ENCODE measurements at places on chromosomes 2 and 18.

GRCh38 chr18:13035249-13035914 lies 44.2 kb downstream of the CEP192 start:
- peak; percentile 2 for DNase-seq

- no peak for DNase-seq
These were observed 93.5 kb downstream of the TFCP2L1 start for GRCh38 chr2:121191191-121192170.

DNA sequence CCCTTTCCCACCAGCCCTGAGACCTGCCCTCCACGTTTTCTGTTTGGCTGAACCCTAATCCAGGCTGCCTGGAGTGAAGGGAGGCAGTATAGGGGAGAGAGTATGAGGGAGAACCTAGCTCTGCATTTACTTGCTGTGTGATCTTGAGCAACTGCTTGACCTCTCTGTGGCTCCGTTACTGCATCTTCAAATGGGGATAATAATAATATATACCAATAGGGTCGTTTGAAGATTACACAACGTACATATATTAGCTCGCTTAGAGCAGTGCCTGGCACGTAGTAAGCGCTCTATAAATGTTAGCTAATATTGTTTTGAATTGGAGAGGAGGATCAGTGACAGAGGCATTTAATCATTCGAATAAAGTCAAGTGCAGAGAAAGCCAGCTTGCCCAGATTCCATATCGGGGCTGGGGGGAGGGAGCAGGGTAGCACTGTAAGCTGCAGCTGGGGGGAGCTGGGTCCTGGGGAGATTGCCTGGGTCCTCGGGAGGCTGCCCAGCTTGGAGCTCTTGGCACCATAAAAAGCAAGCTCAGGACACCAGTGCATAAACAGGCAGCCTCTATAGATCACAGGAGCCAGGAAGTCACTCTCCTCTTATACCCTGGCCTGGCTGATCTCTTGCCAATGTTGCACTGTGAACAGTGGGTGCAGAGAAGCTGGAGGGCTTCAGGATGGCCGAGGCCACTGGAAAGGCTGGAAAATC lies 19.1 kb downstream of the KCNK3 start:
- no peak for DNase-seq

GRCh38 chr2:100581277-100581612 lies 18.5 kb downstream of the PDCL3 start:
- DNase-seq: no peak

DNA sequence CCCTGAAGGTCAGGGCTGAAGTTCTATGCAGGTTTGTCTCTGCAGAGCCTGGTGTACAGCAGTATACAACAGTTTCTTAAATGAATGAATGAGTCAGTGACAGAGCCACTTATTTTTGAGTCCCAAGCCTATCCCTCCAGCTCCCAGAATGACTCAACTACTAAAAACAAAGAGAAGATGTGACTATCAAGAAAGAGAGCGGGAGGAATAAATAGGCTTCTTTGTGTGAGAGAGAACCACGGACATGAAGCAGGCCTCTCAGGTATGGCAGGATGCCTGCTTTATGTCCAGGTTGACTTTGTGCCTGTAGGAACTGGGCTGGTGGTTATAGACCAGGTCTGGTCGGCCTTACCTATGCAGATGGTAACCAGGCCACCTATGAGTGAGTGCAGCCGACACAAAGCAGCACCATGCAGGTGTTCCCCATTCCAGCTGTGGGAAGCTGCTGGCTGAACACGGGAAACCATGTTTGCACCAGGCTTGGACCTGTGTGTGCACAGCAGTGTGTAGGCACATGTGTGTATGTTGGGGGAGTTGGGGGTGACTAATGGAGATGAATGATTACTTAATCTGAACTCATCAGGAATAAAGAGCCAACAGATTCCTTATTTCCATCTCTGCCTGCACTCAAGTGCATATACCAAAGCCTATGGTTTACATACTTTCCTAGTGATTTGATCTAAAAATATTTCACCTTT lies 171.0 kb downstream of the OSR1 start:
- peak; percentile 43 for DNase-seq

DNA sequence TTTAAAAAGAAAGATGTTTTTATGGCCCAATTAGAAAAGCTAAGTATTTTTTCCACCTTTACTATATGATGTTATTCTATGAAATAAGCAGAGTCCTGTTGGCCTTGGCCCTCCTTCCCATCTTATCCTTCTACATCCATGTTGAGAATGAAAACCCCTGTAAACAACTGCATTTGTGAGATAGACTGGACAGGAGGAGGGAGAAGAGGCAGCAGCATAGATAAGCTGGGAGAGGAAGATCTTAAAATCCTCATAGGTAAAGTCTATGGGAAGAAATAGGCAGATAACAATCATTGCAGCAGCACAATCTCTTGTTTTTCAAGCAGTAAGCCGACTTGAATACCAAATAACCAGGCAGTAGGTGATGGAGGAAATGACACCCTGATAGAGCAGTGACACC lies 207.6 kb upstream of the PARD3B start:
- no peak for DNase-seq

- no peak for DNase-seq
These were observed 4.9 kb downstream of the DLGAP1 start for GRCh38 chr18:4450065-4450658.

GRCh38 chr2:209876211-209876610 lies 104.6 kb downstream of the UNC80 start:
- DNase-seq: peak; percentile 23

- DNase-seq: no peak
These were observed 9.5 kb downstream of the ANO7 start for GRCh38 chr2:241197947-241198346.

DNA sequence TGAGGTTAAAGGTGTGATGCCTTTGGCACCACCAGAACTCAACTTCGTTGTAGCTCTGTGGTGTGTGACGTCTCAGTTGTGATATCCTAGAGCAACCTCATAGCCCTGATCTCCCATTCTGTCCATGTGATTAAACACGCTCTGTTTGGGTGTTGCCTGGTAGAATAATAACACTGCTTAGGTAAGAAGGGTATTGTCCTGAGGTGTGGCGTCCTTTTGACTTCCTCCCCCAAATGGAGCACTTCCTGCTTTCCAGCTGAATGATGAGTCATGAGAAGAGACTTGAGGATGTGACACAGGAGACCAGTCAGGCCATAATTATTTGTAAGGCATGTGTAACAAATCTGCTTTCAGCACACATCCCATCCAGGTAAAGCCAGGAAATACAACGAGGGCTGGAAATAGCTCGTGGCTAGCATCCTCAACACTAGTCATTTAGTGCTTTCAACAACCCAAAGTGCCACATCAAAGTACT lies 100.7 kb downstream of the RAPGEF4 start:
- peak; percentile 99 for DNase-seq

DNA sequence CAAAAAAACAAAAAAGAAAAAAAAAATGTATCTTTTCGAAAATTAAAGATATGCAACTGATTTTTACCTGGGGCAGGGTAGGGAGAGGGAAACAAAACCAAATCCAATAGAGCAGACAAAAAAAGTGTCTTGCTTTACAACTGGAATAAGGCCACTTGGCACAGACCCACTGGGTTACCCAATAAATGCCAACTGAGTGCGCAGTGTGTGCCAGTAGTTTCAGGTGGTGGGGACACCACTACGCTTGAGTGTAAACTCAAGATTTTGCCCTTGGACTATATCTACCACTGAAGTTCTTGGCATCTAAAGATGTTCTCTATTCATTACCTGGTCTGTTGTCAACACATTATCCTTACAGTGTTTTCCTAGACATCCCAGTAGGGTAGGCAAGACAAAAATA lies 16.3 kb downstream of the VPS4B start:
- DNase-seq: no peak

GRCh38 chr2:177667626-177668025 lies 275.1 kb downstream of the AGPS start:
- DNase-seq: peak; percentile 65

DNA sequence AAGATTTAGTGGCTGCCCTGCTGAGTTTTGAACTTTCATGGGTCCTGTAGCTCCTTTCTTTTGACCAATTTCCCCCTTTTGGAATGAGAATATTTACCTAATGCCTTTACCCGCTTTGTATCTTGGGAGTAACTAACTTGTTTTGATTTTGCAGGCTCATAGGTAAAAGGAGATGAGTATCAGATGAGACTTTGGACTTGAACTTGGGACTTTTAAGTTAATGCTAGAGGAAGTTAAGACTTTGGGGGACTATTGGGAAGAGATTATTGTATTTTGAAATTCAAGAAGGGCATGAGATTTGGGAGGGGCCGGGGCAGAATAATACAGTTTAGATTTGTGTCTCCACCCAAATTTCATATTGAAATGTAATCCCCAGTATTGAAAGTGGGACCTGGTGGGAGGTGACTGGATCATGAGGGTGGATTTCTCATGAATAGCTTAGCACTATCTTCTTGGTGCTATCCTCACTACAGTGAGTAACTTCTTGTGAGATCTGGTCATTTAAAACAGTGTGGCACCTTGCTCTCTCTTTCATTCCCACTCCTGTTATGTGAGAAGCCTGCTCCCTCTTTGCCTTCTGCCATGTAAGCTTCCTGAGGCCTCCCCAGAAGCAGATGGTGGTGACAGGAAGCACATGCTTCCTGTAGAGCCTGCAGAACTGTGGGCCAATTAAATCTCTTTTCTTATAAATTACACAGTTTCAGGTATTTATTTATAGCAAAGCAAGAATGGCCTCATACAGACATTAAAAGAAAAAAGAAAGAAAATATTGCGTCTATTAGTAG lies 6.1 kb downstream of the ADI1 start:
- no peak for DNase-seq

DNA sequence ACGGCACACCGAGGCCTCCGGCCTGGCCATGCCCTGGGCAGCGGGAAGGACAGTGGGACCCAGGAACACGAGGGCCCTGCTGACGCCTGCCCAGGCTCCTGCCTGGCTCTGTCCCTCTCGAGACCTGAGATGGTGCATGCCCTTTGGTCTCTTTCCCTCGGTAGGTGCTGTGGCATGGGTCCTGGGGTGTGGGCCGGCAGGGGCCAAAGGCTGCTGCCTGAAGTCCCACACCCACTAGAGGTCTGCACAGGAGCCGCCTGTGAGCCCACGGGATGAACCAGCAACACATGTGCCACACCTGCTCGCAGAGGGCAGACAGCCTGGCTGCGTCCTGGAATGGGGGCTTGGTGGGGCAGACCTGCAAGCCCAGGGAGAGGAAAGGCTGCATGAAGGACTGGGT lies 73.3 kb downstream of the NDUFA10 start:
- no peak for DNase-seq

GRCh38 chr2:88735133-88735532 lies 43.7 kb downstream of the RPIA start:
- no peak for DNase-seq

DNA sequence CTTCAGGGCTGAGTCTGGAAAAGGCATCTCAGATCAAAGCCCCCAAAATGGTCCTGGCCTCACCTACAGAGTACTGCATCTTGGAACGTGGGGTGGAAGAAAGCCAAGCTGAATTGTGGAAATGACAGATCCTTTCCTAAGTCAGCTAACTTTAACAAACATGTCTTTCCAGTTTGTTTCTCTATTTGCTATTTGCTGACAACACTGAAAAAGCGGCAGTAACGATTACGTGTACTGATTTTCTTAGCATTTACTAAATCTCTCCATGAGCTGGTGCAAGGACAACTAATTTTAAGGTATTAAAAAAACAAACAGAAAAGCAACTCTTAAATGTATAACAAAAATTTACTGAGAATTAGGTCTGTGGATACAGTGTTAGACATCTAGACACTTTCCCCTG lies 1.1 kb downstream of the HIBCH start:
- peak; percentile 9 for DNase-seq

DNA sequence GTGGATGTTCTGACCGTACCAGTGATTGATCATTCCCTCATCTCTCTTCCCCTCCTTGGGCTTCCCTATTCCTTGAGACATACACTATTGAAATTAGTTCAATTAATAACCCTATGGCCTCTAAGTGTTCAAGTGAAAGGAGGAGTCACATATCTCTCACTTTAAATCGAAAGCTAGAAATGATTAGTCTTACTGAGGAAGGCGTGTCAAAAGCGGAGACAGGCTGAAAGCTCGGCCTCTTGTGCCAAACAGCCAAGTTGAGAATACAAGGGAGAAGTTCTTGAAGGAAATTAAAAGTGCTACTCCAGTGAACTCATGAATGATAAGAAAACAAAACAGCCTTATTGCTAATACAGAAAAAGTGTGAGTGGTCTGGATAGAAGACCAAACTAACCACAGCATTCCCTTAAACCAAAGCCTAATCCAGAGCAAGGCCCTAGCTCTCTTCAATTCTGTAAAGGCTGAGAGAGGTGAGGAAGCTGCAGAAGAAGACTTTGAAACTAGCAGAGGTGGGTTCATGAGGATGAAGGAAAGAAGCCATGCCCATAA lies 144.4 kb upstream of the LYPD6 start:
- DNase-seq: no peak

DNA sequence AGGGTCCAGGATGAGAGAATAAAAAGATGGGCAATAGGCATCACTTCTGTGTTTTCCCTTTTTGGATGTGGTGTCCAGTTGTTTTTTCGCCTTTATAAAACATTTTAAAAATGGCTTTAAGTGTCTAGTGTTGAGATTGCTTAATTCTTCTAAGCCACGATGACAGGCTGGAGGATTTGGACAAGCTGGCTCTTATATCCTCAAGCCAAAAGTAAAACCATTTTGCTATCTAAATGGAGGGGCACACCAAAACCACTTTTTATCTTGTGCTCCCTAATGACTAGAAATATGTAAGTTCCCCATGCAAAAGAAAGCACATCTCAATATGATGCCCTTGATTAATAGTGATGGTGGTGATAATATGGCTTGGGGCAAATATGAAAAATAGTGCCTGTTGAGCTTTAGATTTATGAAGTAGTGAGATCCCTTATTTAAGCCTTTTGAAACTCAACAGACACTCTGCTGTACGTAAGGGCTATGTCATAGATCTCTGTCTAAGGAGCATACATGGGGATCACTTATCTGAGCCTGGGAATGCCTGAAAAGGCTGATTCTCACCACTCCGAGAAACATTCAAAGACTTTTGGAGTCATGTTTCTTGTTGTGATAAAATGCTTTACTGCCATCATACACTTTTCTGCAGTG lies 185.5 kb downstream of the KCNS3 start:
- DNase-seq: no peak

GRCh38 chr2:67599561-67599960 lies 202.4 kb downstream of the ETAA1 start:
- no peak for DNase-seq

GRCh38 chr2:111986116-111986900 lies 68.8 kb upstream of the TMEM87B start:
- DNase-seq: peak; percentile 45

DNA sequence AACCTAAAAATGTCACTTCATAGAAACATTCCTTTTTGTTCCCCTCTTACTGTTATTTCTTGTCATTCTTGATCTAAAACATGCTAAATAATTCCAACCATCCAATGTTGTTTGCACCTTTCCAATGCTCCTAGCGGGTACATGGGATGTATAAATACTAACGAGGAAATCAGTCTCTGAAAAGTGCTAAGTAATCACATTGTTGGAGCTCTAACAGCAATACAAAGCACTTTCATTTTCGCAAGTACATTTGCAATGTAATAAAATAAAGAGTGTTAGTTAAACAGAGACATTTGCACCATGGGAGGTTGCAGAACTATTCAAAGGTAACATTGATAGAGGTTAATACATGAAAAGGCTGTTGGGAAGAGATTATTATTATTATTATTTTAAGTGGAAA lies 286.2 kb upstream of the ACVR2A start:
- no peak for DNase-seq
